NCI-H2081 (cell line): ENCODE measurements at places on chromosomes 5 and 9.

GRCh38 chr9:94926431-94926800 is 199.9 kb downstream of the AOPEP start:
- DNase-seq = no peak

- no peak for DNase-seq
Observed at GRCh38 chr5:161311146-161311708, 235.3 kb downstream of the GABRB2 start.

DNA sequence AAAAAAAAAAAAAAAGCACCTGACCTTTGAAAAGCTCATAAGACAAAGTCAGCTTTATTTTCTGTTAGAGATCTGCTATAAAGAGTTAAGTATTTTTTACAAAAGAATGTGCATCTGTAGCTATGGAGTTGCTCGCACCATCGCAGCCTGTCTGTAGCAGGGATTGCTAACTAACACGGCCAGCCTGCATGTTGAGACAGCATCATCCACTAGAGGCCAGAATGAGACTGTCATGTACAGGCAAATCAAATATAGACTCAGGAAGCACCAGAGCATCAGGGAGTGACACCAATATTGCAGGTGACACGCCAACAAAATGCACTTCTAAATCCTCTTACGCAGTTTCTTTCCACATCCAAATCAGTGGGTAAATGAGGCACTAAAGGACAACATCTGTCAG is 136.3 kb upstream of the RASEF start:
- peak; percentile 62 for DNase-seq

DNA sequence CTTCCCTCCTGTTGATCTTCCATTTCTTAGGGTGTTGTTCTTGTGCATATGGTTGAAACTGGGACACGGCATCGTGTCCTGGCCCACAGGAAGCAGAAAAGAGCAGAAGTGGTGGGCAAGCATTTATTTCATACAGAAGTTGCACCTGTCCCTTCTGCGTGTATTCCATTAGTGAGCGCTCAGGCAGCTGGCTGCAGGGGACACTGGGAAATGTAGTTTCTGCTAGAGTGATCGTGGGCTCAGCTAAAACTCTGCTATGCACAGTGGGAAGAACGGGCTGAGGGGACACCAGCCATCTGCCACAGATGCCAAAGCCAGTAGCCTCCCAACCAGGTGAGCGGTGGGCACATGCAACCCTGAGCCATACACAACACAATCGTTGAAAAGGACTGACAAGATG is 57.4 kb upstream of the ASS1 start:
- DNase-seq = no peak
